Activated CD8-positive, alpha-beta memory T cell treated with anti-CD3 and anti-CD28 coated beads for 48 hours (primary cell): ENCODE measurements at places on chromosomes 7 and 10.

DNA sequence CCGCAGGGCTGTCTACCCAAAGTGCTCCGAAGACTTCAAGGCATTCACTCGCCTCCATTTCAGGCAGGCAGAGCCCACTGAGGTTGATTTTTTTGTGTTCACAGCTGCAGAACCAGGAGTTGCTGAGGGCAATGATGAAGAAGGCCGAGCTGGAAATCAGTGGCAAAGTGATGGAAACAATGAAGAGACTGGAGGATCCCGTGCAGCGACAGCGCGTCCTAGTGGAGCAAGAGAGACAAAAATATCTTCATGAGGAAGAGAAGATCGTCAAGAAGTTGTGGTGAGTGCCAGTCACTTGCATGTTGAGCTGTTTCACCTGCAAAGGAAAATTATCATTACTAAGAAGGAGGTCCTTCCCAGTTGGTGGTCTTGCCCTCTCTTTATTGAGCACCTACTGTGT, 210.5 kb downstream of the ARHGAP21 start:
- no peak for DNase-seq

DNA sequence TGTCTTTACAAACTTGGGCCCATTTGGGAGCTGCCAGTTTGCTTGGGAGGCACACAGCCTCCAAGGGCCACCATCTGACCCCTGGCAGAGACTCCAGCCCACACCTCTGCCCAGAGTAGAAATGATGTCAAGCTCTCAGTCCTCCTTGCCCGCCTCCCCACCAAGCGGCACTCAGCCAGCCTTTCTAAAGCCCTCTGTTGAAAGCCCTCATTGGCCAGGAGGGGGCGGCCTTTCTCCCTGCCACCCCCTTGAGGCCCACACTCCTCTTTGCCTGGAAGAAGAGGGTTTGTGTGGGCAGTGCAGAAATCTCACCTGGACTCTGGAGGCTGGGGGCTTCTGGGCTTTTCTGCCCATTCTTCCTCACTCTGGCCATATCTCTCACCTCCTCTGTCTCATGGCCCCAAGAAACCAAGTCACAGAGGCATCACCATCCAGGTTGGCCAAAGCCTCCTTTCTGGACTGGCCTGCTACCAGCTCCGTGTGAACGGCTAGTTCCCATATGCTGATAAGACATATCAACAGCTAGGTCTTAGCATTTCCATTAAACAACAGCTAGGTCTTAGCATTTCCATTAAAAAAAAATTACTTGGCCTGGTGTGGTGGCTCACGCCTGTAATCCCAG, 36.1 kb downstream of the UBTD1 start:
- DNase-seq: no peak

DNA sequence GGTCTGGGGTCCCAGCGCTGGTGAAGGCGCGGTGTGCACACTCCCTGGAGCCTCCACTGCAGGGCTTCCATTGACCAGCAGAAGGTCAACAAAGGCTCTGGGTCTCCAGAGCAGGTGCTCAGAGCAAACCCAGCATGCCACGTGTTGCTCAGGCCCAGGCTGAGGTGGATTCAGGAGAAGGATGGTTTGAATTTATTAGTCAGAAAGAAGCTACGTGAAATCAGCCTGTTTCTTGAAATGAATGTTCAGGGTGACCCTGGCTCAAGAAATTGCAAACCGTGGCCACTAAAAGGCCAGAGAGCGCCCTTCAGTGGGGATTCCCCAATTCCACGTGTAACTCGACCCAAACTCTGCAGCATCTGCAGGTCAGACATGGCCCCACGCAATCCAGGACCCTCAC, 82.7 kb upstream of the PFKP start:
- no peak for DNase-seq

DNA sequence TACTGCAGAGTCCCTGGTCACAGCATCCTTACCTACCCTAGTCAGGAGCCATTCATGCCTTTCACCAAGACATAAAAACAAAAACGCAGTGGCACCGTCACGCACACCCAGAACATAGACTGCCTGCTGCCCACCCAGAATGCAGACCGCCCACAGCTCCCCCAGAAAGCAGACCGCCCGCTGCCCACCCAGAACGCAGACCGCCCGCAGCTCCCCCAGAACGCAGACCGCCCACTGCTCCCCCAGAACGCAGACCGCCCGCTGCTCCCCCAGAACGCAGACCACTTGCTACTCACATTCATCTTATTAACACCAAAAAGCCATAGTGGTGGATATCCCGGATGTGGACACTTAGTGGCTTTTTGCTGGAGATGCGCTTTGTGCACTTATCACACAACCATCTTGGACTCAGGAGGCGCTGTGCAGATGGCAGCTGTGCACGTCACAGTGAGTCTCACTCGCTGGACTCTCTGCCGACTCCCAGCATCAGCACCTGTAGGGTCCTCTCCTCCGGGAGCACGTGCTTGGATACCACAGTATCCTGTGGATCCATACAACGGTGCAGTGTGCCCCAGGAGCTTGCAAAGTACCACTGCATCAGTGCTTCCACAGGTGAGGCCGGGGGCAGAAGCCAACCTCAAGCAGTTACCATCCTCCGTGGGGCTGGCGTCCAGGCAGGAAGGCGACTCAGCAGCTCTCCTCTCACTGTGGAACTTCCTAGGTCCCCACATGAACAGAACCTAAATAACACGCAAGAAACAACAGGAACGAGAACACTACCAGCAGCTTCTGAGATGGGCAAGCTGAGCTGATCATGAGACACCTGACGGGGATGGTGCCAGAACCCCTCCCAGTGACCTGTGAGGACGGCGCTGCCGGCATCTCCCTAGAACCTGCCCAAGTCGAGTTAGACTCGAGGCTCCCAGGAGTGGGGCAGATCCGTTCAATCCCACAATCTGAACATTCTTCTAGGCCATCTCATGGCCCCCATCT, 161.0 kb downstream of the DIP2C start:
- no peak for DNase-seq

DNA sequence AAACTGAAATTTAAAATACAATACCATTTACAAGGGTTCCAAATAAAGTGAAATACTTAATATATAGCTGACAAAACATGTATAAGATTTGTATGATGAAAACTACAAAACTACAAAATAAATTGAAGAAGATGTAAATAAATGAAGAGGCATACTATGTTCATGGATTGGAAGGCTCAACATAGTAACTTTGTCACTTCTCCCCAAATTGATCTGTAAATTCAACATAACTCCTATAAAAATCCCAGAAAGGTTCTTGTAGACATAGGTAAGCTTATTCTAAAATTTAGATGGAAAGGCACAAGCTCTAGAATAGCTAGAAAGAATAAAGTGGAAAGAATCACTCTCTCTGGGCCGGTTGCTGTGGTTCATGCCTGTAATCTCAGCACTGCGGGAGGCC, 24.2 kb upstream of the NFKB2 start:
- DNase-seq: no peak
